ENCODE measurements at places on chromosomes 4 and X.

- DNase-seq = peak; percentile 52
Measured at GRCh38 chr4:173264684-173265185, 69.4 kb downstream of the HMGB2 start.

DNA sequence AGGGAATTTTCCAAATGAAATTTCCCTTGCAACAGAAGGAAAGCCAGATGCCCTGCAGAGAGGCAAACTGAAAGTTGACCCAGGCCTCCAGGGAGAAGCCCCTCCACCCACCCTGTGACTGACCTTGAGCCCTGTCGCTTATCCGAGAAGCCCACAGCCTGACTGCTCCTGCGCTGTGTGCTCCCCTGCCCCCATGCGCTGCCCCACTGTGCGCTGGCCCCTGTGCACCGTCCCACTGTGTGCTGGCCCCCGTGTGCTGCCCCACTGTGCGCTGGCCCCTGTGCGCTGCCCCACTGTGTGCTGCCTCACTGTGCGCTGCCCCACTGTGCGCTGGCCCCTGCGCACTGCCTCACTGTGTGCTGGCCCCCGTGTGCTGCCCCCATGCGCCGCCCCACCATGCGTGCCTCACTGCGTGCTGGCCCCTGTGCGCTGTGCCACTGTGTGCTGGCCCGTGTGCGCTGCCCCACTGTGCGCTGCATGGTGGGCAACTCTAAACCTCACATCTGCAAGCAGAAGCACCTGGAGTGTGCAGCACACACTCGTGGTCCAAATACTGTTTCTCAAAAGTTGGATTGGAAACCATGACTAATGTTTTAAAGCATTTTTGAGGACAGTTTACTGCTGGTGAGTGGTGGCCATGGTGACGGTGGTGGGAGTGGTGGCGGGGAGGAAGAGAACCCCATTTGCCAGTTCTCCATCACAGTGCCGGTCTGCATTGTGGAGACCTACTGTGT lies 8.3 kb upstream of the GRPEL1 start:
- no peak for DNase-seq

- no peak for DNase-seq
Measured at GRCh38 chrX:141214196-141214595, 28.1 kb downstream of the SPANXC start.

DNA sequence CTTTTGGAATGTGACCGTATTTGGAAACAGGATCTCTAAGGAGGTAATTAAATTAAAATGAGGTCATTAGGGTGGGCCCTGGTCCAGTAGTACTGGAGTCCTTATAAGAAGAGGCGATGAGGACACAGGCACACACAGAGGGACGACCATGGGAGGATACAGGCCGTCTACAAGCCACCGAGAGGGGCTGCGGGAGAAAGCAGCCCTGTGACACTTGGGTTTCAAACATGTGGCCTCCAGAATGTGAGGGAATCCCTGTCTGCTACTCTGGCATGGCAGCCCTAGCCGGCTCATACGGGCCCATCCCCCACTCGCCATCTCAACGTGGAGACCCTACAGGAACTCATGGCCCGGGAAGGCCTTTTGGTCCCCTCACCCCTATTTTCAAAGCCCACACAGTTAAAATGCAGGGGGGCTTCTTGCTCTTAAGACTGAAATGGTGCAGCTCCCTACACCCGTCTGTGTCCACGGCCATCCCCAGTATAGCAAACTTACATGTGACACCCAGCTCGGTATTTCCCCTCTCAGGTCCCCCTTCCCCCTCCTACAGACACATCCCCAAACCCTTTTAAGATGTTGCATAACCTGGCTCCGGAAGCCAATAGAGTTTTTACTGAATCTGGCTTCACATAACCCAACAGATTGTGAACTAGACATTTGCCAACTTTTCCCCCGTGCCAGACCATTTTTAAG lies 124.1 kb upstream of the TBL1X start:
- DNase-seq = no peak

DNA sequence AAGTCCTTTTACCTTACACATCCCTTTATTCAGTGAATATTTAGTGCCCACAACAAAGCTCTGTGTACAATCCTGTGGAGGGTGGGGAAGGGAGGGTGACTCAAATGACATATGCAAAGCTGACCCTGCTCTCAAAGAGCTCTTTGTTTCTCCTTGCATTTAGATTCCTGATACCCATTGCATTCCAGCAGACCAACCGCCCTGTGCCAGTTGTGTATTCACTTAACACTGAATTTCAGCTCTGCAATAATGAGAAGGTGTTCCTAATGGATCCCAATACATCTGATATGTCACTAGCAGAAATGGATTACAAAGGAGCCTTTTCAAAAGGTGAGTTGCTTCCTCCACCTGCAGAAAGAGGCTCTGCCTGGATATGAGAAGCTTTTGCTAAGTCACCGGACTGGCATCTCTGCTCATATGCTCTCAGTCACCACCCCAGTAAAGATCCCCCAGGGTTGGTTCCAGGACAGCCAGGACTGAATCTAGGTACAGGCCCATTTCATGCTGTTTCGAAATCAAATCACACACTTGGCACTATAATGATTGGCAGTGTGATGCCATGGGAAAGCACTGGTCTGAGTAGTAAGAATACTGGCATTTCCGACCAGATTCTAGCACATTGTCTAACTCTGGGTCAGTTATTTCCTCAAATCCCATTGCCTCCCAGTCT lies 17.1 kb upstream of the ANXA3 start:
- DNase-seq = no peak

DNA sequence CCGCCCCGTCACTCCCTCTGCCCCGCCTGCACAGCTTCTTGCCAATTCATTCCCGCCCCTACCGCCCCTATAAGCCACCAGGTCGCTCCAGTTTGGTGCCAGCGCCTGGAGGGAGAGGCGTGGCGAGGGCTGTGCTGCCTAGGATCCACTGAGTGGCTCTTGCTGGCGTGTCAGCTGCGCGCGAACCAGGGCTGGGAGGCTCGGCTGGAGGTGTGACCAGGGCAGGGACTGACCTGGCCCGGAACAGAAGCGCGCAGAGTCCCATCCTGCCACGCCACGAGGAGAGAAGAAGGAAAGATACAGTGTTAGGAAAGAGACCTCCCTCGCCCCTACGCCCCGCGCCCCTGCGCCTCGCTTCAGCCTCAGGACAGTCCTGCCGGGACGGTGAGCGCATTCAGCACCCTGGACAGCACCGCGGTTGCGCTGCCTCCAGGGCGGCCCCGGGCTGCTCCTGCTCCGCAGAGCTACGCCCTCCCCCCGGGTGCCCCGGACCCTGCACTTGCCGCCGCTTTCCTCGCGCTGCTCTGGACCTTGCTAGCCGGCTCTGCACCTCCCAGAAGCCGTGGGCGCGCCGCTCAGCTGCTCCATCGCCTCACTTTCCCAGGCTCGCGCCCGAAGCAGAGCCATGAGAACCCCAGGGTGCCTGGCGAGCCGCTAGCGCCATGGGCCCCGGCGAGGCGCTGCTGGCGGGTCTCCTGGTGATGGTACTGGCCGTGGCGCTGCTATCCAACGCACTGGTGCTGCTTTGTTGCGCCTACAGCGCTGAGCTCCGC lies at the start of gene GPR78:
GPR78 (plus strand) TSS at position 72 of the 773 bp plus-strand sequence; CDS start at position 663, 591 bp downstream.
- no peak for DNase-seq

All from NCI-H1092 (cell line).